ENCODE measurements at places on chromosomes 12 and 14.

DNA sequence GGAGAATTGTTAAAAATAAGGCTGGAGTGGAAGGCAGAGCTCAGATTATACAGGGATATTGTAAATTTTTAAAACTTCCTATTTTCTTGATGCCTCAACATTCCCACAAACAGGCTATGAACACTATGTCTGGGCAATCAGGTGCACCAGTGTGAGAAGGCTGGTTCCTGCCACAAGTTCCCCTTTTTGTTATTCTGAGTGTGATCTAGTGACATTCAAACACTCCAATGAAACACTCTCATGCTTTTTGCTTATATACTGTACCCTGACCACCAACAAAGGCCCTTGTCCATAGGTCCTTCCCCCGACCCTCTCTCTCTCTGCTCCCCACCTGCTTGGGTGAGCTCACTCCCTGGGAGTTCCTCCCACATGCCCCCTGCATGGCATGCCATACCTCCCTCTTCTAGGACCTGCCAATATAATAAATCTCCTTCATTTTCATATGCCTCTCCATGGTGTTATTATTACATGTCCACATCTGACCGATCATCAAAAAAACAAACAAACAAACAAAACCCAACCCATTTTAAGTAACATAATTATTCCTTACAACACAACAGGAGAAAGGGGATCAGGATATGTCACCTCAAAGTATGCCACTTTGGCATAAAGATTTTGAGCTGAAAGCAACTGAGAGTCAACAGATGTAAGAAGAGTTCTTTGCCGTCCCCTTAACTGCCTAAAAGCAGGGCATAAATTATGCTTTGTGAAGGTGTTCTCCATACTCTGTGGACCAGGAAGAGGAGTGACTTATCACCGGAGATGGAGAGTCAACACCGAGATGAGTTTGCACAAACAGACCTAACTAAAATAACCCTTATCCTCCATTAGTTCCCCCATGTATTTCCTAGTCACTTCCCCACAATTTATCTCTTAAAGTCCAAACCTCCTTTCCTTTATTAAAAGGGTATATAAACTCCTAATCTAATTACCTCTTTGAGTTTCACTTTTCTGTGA is 42.5 kb upstream of the CATSPERB start:
- DNase-seq, result no peak

GRCh38 chr12:79644274-79645234 is 46.2 kb downstream of the PAWR start:
- DNase-seq, result no peak

DNA sequence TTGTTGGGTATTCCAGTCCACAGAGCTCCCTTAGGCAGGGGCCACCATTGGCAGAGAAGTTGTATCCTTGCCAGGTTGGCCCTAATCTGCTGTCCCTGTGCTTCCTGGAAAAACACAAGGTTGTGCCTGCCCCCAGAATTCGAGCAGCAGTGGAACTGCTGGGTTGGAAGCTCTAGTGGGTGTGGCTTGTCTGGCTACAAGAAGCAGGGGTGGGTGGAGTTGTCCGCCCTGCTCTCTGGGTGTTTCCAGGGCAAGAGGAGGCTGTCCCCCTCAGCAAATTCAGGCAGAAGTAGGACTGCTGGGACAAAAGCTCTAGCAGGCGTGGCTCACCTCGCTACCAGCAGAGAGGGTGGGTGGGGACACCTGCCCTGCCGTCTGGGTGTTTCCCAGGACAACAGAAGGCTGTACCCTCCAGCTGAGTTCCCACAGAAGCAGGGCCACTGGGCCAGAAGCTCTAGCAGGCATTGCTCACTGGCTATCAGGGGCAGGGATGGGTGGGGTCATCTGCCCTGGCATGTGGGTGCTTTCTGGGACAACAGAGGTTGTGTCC is 72.8 kb upstream of the NPAS3 start:
- DNase-seq, result no peak

GRCh38 chr12:30211743-30212142 is 428.0 kb upstream of the TMTC1 start:
- no peak for DNase-seq

DNA sequence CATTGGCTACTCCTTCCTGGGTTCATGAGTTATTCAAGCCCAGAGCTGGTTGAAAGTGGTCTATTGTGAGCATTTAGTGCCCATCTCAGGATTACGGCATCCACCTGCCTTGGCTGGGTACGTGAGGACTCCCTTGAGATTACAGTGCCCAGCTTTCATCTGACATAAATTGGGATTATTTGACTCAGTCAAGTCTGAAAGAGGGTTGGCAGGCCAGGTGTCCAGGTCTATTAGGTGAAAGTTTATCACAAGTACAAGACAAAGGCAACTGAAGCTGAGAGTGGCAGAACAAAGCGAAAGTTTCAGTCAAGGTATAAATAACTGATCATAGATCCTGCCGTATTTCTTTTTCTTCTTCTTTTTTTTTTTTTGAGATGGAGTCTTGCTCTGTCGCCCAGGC is 84.6 kb upstream of the ATF7IP start:
- DNase-seq, result no peak

GRCh38 chr12:121741743-121742142 is 29.2 kb downstream of the TMEM120B start:
- DNase-seq, result no peak

DNA sequence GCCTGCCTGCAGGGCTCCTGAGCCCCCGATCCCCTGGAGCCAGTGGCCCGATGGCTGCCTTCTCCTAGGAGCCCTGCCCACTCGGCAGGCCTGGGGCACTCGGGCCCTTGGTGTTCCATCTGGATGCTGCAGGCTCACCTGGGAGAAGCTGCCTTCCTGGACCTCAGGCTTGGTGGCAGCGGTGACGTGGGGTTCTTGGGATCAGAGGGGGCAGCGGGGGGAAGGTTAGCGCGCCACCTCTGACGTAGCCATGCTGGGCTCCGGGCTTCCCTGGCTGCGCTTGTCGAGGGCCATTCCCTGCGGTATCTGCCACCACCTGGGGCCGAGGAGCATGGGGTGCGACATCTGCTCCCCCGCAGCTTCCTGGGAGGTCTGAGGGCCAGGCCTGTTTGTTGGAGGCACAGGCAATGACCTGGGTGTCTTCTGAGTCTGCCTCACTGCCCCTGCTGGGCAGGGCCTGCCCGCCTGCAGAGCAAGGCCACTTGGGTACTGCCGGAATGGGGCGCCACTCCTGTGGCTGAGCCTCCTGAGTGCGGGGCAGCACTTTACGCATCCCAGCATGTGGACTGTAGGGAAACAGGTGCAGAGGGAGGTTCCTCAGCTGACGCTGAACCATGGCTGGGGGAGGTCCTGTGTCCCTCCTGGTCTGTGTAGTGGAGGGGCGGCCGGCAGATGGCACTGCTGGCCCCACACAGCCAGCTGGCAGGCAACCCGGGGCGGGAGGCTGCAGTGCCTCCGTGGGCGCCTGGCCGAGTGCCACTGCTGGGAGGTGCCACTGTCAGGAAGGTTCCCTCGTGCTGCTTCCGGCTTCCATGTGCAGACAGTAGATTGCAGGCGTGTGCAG is 20.3 kb downstream of the MTA1 start:
- DNase-seq, result no peak

DNA sequence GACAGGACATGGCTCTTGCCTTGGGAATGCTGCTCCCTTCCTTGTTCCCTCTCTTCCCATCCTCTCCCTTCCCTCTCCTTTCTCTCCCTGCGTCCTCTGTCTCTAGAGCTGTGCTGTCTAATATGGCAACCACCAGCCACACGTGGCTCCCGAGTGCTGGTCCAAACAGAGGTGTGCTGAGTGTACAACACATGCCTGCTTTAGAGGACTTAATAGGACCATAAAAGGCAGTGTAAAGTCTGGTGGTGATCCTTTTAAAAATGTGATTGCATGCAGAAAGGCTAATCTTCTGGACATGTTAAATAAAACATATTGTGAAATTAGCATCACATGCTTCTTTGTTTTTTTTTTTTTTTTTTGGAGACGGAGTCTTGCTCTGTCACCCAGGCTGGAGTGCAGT is 87.2 kb downstream of the ESRRB start:
- no peak for DNase-seq

GRCh38 chr12:2980630-2981029 is 21.4 kb downstream of the TEAD4 start:
- no peak for DNase-seq

DNA sequence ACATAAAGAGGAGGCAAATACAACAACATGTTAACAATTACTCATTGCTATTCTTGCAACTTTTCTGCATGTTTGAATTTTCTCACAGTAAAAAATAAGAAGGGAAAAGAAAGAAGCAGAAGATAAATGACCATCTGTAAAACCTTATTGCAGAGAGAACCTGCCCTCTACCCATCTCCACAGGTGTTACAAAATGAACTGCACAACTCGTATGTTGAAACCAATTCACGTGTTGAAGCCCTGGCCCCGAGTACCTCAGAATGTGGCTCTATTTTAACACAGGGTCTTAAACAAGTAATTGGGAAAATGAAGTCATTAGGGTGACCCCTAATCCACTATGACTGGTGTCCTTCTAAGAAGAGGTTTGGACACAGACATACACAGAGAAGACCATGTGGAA is 39.5 kb downstream of the FOXN3 start:
- DNase-seq, result no peak

DNA sequence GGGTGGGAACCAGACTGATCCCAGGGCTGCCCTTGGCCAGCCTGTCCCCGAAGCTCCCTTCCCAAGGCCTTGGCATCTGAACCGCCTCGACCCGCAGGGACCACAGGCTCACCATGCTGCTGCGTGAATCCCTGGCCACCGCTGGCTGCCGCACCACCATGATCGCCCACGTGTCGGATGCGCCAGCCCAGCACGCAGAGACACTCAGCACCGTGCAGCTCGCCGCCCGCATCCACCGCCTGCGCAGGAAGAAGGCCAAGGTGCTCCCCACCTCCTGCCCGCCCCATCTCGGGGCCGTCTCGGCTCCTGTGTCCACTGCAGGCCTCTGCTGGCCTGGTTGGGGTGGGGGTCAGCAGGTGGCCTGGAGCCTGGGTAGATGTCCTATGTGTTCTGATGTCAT is 35.7 kb downstream of the KIF26A start:
- no peak for DNase-seq

All from activated CD8-positive, alpha-beta memory T cell treated with anti-CD3 and anti-CD28 coated beads for 48 hours (primary cell).